ENCODE measurements at places on chromosomes 13 and 19.

DNA sequence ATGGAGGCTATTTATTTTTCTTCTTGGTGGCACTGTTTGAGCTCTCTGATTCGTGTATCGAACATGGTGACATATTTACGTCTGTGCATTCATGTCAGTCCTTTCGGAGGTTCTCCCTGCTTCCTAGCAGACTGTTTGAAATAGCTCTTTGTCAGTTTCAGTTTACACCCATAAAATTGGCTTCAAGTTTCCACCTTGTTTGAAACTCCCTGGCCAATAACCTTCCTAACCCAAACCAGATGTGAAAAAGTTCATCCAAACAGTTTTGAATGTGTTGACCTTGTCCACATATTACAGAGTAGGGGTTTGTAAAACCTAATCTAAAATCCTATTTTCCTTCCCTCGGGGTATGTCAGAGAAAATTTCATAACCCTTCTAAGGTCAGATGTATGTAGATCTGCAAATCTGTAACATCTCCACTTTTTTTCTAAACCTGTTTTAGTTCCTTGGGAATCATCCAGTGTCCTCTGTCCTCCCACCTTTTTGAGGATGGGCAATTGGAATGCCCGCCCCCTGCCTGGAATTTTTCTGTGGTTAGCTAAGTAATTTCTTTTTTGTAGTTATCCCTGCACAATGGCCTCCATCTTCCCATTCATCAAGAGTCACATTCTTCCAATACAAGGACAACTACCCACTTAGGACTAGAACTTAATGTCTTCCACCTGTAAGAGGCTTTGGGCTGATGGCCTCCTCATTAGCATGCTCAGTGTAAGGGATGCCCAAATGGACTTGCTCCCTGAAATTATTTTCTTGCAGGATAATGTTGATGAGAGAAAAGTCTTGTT is 499.8 kb downstream of the GPC6 start:
- DNase-seq = peak; percentile 44

- no peak for DNase-seq
Observed at GRCh38 chr19:23318143-23318542, 67.9 kb upstream of the ZNF724 start.

DNA sequence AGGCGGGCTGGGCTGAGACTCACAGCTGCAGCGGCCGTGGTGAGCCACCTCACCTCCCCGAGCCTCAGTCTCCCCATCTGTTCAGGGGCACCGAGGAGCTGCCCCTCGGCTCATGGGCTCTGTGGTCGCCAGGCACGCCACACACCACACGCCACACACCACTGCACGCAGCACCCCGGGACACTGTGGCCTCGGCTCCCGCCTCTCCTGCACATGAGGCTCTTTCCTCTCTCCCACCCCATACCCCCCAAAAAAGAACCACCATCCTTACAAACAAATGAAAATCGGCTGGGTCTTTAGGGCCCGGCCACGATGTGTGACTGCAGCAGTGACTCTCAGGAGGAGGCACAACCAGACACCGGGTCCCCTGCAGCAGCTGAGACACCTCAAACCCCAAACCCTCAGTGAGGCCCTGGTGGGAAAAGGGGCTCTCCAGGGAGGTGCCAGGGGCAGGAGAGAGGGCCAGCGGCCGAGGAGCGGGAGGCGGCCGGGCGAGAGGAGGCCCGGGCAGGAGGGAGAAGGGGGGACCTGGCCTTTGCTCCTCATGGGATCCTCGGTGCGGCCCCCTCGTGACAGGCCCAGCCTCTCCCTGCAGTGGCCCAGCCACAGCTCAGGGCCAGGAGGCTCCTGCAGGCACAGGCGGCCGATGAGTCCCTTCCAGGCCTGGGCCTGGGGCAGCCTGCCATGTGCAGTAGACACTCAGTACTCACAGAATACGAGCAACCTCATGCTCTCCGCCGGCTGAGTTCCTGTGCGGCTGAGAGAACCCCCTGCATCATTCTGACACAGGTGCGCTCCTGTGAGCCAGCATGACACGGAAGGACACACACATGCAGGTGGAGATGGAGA is 66.3 kb downstream of the RASA3 start:
- no peak for DNase-seq

- DNase-seq = peak; percentile 69
Observed at GRCh38 chr19:45177817-45178261, at the start of gene TRAPPC6A. TSS of gene TRAPPC6A (minus strand) at chr19:45178237. CDS start at chr19:45178218, 19 bp downstream.
